Caco-2 (cell line): ENCODE measurements at places on chromosomes 2 and 18. TPM values are rescaled to one million over a fixed set of nuclear protein-coding genes. Genes with fewer than 3 reads are reported as not detected.

NTSR2 gene
- total RNA-seq, result not detected in 2 replicates

IL18RAP gene
- total RNA-seq, result not detected in 2 replicates

FAM228A gene
- total RNA-seq, result not detected in 2 replicates

- no peak for DNase-seq
- H3K4me3 ChIP-seq, result no peak overlapping the region
- H3K36me3 ChIP-seq, result no peaks in the 10 kb centered on the region
These were observed 33.0 kb downstream of the CTIF start for GRCh38 chr18:48571639-48572384.

GRCh38 chr2:37857575-37858399, 67.3 kb upstream of the RMDN2 start:
- H3K36me3 ChIP-seq, result no peaks in the 10 kb centered on the region
- H3K4me1 ChIP-seq, result 0 out of 2 replicates have a peak, but pooled peaks cover 8% of the 10 kb centered on the region
- no peak overlapping the region for H3K4me3 ChIP-seq
- DNase-seq, result no peak
- H3K27ac ChIP-seq, result no peak overlapping the region

DNA sequence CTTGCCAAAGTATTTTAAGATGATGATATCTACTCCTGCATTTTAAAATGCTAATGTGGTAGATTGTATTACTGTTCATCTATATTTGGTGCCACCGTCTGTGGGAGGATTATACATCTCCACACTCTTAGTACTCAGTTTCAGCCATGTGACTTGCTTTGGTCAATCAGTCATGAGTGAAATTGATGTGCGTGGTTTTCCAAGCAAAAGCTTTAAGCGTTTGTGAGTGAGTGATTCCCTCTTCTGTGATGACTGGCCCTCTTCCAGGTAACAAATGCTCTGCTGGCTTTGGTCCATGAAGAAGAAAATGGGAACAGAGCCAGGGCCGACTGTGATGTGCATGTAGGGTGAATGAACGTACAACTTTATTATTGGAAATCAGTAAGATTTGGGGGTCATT, 330.4 kb downstream of the LPIN1 start:
- H3K27me3 ChIP-seq, result no peaks in the 10 kb centered on the region
- H3K4me1 ChIP-seq, result no peaks in the 10 kb centered on the region
- no peak overlapping the region for H3K27ac ChIP-seq
- H3K4me3 ChIP-seq, result no peak overlapping the region

DNA sequence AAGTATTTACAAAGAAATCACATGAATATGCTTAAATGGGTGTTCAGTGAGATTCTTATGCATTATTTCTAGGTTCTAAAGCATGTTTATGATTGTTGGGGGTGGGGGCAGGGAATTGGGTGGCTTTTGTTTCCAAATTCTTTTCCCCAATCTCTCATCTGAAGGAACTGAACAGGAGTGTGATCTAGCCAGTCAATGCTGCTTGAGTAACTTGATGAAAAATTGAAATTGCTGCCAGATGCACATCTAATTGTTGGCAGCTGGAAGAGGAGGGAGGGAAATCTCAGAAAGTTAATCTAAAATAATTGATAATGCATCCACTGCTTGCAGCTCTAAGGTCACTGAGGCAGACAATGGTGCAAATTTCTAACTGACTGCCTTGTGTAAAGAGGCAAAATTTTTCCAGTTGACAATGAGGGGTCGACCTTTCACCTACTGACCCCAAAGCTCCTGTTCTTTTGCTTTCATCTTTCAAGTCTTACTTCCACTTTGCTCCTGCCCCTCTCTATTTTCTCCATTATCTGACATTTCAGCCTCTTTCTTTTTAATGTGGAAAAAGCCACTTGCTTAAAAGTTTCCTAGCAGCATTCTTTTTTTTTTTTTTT, 53.3 kb downstream of the IRS1 start:
- H3K27ac ChIP-seq, result no peak overlapping the region
- H3K27me3 ChIP-seq, result no peaks in the 10 kb centered on the region
- no peaks in the 10 kb centered on the region; the same call in 1 of the 2 replicates for H3K36me3 ChIP-seq
- no peak for DNase-seq
- H3K4me3 ChIP-seq, result no peak overlapping the region
- peaks cover 4% of the 10 kb centered on the region for H3K4me1 ChIP-seq

GRCh38 chr2:159595410-159596046, 20.8 kb downstream of the BAZ2B start:
- H3K36me3 ChIP-seq, result no peaks in the 10 kb centered on the region
- DNase-seq, result no peak
- H3K27ac ChIP-seq, result no peak overlapping the region
- peaks cover 15% of the 10 kb centered on the region for H3K4me1 ChIP-seq

GRCh38 chr2:16063251-16063850, 123.0 kb downstream of the MYCN start:
- no peak overlapping the region for H3K4me3 ChIP-seq
- no peaks in the 10 kb centered on the region for H3K27me3 ChIP-seq
- peaks cover 17% of the 10 kb centered on the region for H3K4me1 ChIP-seq

DNA sequence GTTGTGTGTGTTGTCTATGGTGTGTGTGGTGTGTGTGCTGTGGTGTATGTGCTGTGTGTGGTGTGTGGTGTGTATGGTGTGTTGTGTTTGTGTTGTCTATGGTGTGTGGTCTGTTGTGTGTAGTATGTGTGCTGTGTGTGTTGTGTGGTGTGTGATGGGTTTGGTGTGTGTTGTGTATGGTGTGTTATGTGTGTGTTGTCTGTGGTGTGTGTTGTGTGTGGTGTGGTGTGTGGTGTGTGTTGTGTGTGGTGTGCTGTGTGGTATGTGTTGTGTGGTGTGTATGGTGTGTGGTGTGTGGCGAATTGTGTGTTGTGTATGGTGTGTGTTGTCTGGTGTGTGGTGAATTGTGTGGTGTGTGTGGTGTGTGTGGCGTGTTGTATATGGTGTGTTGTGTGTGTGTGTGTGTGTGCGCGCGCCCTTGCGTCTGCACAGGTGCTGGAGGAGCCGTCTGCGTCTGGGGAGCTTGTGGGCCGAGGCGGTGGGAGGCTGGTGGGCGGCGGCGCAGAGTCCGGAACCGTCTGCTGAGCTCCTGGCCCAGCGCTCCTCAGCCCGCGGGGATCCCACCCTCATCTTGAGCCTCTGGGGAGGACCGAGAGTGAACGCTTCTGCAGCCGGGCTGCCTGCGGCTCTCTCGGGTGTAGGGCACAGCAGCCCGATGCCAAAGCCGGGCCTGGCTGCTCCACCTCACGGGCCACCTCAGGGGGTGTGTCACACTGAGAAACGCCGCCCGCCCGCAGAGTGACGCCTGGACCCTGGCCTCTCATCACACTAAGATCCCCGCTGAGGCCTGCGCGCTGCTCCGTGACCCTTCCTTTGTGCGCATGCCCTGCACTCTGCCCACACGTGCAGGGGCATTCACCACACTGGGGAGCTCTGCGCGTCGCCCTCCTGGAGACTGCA, 8.8 kb upstream of the ADI1 start:
- H3K4me3 ChIP-seq, result no peak overlapping the region
- H3K27me3 ChIP-seq, result no peaks in the 10 kb centered on the region
- H3K36me3 ChIP-seq, result no peaks in the 10 kb centered on the region
- no peak overlapping the region for H3K27ac ChIP-seq

GRCh38 chr2:204223046-204223445, 286.5 kb downstream of the ICOS start:
- no peak for DNase-seq
- H3K4me1 ChIP-seq, result no peaks in the 10 kb centered on the region
- no peak overlapping the region for H3K27ac ChIP-seq
- 0 out of 2 replicates have a peak, but pooled peaks cover 1% of the 10 kb centered on the region for H3K27me3 ChIP-seq
- H3K4me3 ChIP-seq, result no peak overlapping the region
- no peaks in the 10 kb centered on the region for H3K36me3 ChIP-seq
